ENCODE measurements at places on chromosomes 12 and 14.

- H3K4me1 ChIP-seq: no peaks in the 10 kb centered on the region
- H3K36me3 ChIP-seq: no peaks in the 10 kb centered on the region
- no peak for DNase-seq
Observed at GRCh38 chr12:104620837-104621531, 164.2 kb downstream of the CHST11 start.

GRCh38 chr12:102869571-102869970 lies 47.5 kb downstream of the PAH start:
- no peak overlapping the region for H3K4me3 ChIP-seq
- no peaks in the 10 kb centered on the region for H3K27me3 ChIP-seq
- no peak overlapping the region for H3K27ac ChIP-seq
- DNase-seq: no peak
- H3K36me3 ChIP-seq: no peaks in the 10 kb centered on the region

DNA sequence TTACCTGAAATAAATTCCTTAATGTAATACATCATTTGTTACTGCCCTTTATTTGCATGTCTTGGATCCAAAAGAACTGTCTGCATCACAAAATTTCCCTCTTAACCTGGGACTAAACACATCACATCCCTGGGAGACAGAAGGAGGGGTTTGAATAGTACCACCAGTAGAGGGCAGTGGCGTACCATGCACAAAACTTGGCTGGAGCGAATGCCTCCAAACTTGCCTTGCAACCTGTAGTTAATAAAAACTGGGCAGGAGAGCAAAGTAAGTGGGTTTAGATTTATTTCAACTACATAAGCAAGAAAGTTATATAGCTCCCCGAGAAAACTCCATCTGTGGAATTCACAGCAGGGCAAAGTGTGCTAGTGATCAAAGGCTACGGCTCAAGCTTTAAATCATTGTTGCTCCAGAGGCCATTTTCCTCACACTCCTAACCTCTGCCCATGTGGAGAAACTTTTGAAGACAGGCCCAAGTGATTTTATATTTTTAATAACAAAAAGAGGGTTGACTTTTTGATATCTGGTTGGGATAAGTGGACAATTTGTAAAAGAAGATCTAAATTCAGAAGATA lies 1176.7 kb upstream of the SEL1L start:
- H3K4me1 ChIP-seq: no peaks in the 10 kb centered on the region
- no peaks in the 10 kb centered on the region for H3K36me3 ChIP-seq
- no peaks in the 10 kb centered on the region for H3K27me3 ChIP-seq
- H3K4me3 ChIP-seq: no peak overlapping the region
- peak; percentile 76 for DNase-seq

- peak; percentile 80 for DNase-seq
- H3K27ac ChIP-seq: no peak overlapping the region
- H3K4me1 ChIP-seq: peaks cover 7% of the 10 kb centered on the region
- H3K27me3 ChIP-seq: no peaks in the 10 kb centered on the region
- peaks cover 3% of the 10 kb centered on the region for H3K36me3 ChIP-seq
- no peak overlapping the region for H3K4me3 ChIP-seq
Observed at GRCh38 chr12:40032433-40033241, 73.2 kb downstream of the SLC2A13 start.

DNA sequence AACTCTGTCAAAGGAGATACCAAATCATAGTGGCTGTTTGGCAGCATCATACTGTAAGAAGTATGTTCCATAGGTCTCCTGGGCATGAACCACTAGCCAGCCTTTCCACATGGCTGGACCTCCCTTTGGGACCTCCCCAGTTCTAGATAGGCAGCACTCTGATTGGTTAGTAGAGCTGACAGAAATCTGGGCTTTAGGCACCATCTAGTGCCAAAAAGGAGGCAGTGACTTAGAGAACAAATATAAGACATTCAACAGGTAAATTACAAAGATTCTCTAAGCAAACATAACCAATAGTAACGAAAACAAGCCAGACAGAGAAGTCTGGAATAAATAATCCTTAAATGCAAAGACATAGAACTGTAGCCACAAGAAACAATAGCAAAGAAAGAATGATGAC lies 148.0 kb upstream of the PDE3A start:
- no peaks in the 10 kb centered on the region for H3K4me1 ChIP-seq
- H3K36me3 ChIP-seq: no peaks in the 10 kb centered on the region
- H3K4me3 ChIP-seq: no peak overlapping the region
- no peak overlapping the region for H3K27ac ChIP-seq
- peak; percentile 55 for DNase-seq
- H3K27me3 ChIP-seq: no peaks in the 10 kb centered on the region

All from H9 (cell line).